ENCODE measurements at places on chromosomes 6 and 20.

DNA sequence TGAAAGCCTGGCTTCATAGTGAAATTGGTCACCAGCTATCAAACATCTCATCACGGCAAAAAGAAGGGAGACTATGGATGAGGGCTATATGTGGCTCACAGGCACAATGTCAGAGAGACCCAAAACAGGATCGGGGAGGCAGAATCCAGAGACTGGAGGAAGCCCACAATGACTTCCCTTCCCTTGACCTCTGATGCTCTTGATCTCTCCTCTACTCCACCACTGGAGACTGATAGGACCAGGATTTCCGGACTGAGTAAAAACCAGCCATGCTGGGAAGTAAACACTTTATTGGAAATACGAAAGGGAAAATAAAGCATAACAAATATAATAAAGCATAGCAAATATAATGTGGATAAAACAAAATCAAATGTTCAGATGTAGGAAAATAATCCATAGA lies 597.3 kb downstream of the UTRN start:
- no peak for DNase-seq

GRCh38 chr6:17716221-17716620 lies 9.5 kb upstream of the NUP153 start:
- no peak for DNase-seq

DNA sequence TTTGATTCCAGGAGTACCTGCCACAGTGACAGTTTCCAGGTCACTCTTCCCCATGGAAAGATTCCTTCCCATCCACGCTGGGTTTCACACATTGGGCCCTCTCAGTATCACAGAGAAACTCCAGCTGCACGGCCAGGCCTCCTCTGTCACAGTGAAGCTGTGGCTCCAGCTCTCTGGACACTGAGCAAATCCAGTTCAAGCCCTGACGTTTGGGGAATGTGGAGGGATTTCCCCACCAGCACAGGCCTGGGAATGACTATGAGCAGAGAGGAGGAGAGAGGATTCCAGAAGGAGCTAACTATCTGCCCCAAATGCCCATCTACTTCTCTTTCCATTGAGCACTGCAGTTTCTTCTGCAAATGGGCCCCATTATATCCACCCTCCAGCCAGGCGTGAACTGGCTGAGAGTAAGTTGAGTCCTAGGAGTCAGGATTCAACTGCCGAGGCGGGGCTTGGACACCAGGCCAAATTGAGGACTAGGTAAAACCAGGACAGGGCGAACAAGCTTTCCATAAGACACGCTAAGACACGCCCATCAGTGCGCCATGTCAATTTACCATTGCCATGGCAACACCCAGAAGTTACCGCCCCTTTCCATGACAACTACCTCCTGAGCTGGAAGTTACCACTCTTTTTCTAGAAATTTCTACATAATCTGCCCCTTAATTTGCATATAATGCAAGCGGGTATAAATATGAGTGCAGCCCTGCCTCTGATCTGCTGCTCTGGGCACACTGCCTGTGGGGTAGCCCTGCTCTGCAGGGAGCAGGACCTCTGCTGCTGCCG lies 9.2 kb upstream of the BNIP5 start:
- no peak for DNase-seq

- DNase-seq: no peak
Observed at GRCh38 chr6:34068462-34069044, 77.3 kb downstream of the GRM4 start.

- DNase-seq: no peak
Observed at GRCh38 chr6:29131691-29132090, 23.8 kb downstream of the OR2J3 start.

- DNase-seq: no peak
Observed at GRCh38 chr20:58173091-58173490, 55.4 kb downstream of the ANKRD60 start.

GRCh38 chr20:14570811-14571210 lies 233.4 kb upstream of the FLRT3 start:
- DNase-seq: no peak

- DNase-seq: no peak
Observed at GRCh38 chr6:68013780-68014515, 621.1 kb upstream of the ADGRB3 start.

- DNase-seq: no peak
Observed at GRCh38 chr6:151108548-151108947, 131.2 kb upstream of the AKAP12 start.

GRCh38 chr6:161547617-161548016 lies 273.8 kb upstream of the AGPAT4 start:
- DNase-seq: no peak

GRCh38 chr6:11111769-11112437 lies 378 bp upstream of the ERVFRD-1 start:
- no peak for DNase-seq

- DNase-seq: no peak
Observed at GRCh38 chr6:15073344-15073789, 172.5 kb upstream of the JARID2 start.

DNA sequence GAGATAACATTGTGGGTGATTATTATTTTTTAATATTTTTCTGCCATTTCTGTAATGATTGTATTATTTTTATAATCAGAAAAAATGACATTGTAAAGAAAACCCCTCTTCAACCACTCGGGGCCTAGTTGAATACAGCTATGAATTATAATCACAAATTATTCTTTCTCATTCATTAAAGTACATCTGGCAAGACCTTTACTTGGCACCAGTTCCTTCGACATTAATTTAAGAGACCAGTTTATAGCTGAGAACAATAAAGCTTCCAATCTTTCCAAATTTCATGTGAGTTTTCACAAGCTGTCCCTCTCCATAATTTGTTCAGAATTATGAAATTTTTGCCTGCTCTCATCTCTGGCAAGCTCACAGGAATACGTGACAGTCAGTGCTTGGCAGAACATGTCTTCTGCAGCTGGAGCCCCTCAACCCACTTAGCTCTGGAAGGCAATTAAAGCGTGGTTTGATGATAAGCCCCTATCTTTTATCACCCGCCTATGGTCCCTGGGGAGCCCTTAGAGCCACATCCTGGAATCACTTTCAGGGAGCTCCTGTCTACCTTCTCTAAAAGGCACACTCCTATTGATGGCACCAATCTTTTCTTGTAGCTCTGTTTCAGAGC lies 237.2 kb upstream of the PRND start:
- no peak for DNase-seq

DNA sequence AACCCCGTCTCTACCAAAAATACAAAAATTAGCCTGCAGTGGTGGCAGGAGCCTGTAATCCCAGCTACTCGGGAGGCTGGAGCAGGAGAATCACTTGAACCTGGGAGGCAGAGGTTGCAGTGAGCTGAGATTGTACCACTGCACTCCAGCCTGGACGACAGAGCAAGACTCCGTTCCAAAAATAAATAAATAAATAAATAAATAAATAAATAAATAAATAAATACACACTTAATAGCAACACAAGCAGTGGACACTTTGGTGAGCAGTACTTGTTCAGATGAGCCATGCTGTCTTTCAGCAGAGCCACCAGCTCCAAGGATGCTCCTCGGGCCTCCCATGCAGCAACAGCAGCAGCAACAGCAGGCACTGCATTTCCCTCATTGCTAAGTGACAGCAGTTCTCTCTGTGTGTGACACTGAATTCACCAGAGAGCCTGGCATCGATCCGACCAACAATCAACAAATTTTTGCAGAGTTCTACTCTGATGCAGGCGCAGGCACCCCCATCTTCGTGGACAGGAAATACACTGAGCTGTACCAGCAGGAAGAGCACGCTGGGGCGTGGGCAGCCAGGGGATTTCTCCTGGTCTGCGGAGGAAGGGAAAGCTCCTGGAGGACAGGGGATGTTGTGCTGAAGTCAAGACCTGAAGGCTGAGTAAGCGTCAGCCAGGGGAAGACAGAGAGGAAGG lies 54.0 kb upstream of the SNX9 start:
- DNase-seq: no peak

DNA sequence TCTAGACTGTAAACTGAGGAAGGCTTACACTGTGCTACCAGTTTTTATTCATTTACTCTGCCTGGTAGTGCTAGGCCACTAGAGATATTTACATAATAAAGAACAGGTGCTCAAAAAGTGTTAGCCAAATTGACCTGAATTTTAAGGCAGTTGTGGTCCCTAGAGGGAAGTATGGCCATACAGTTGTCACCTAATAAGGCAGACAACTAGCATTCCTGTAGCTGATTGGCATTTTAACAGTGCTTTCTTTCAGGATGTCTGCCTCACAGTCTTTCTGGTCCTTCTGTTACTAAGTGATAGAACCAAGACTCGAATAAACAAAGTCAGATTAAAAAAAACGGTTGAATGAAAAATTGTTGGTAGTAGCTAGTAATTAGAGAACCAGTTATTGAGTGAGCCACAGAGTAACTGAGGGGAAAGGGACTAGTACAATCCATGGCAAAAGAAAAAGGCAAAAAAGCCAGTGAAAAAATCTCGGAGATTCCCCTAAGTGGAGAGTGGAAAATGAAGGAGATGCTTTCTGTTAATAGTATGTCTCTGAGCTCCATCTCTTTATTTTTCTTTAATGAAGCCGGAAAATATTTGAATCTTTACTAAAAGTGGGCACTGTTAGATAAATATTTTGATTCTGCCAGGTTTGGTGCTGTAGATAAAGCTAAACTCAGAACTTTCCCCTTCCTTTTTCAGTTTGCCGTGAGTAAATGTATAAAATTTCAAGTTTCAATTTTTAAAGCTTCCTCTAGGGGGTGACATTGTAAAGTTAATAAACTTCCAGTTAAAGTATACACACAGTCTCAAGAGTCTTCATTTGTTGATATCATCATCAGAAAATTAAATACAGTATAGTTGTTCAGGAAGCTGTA lies 9.1 kb downstream of the VTA1 start:
- DNase-seq: no peak

DNA sequence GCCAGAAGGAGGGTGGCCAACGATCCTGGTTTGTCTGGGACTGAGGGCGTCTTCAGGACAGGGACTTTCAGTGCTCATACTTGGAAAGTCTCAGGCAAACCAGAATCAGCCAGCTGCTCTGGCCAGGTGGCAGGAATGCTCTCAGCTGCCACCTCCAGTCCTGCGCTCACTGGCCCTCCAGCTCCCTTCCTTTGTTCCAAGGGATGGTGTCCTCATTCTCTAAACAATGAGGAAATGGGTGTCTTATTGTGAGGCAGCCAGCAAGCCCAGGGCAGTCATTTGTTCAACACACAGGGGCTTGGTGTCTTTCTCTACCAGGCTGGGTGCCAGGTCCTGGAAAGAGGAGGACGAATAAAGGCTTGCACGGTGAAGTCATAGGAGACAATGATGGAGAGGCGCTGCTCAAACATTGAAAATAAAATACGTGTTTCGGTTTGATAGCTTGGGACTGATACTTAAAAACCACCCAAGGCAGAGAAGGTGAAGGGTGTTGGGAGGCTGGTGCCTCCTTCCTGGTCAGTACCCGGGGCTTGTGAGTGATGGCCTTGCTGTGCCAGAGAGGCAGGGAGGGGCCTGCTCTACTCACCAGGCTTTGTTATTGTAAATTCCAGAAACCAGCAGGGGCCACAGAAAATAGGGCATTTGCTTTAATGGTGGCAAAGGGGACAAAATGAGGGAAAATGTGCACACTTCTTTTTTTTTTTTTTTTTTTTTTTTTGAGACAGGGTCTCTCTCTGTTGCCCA lies 11.3 kb upstream of the TMEM181 start:
- no peak for DNase-seq

- DNase-seq: no peak
Observed at GRCh38 chr6:5151955-5152401, 66.8 kb downstream of the PPP1R3G start.

GRCh38 chr6:155382338-155382685 lies 68.0 kb upstream of the TFB1M start:
- no peak for DNase-seq

- DNase-seq: no peak
Observed at GRCh38 chr6:72776456-72776855, 154.6 kb downstream of the KCNQ5 start.

DNA sequence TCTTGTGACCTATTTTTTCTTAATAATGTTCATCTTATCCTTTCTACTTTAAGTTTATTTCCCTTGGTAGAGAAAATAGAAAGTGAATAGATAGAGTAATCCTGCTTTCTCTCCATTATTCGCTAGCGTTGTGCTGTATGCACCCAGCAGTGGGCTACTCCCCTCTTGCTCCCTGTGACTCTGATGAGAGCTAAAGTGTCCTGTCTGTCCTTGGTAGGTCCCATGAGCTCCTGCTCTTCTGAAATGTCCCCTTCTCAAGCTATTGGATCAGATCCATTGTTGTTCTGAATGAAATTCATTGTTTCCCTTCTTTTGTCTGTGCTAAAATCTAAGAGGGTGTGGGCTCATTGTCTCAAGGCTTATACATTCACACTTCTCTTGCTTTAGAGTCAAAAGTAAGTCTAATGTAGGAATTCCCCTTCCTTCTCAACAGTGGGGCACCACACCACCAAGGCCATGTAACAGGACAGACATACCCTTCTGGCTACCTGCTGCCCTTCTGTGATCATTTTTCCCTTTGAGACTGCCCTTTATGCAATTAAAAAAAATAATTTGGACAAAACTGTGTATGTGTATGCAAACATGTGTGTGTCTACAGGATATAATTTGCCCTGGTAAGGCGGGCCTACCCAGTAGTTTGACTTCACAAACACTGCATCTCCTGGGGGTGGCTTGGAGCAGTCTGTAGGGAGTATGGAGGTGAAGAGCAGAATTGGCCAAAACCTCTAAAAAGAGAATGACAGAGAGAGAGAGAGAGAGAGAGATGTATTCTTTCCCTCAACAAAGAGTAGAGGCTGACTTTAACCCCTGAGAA lies 167.0 kb upstream of the MYLIP start:
- DNase-seq: no peak

DNA sequence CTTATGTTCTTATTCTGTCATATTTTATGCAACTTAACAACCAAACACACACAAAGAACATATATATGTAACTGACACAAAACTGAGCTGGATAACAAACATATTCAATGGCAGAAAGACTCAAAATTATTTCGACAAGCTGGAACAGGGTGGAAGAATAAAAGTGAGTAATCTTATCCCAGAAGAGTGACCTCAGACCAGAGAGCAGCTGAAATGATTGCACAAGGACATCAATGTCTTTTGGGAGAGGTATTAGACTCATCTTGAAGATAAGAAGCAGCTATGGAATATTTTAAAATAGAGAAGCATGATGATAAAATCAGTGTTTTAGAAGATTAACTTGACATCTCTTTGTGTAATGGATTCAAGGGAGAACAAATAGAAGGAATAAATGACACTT lies 191.6 kb upstream of the PRDM1 start:
- no peak for DNase-seq

GRCh38 chr6:110404607-110405006 lies 10.8 kb downstream of the DDO start:
- no peak for DNase-seq

- no peak for DNase-seq
Observed at GRCh38 chr20:33183312-33183711, 15.4 kb downstream of the BPIFA2 start.

- DNase-seq: no peak
Observed at GRCh38 chr6:13932785-13933184, 8.0 kb downstream of the RNF182 start.
